ENCODE measurements at places on chromosomes 3 and 15.

GRCh38 chr3:139134678-139135372 lies 90.1 kb upstream of the PRR23C start:
- no peak for DNase-seq

DNA sequence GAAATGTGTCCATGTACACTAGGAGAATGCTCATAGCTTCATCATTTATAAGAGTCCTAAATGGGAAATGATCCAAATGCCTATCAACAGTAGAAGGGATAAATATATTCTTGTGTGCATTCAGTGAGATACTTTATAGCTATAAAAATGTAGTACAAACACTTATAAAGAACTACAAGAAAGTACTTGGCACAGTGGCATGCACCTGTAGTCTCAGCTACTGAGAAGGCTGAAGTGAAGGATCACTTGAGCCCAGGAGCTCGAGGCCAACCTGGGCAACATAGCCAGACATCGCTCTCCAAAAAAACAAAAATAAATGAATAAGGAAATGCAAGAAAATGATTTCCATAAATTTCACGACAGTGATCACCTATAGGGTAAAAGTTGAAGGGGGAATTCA lies 3.6 kb upstream of the FBXL2 start:
- no peak for DNase-seq

DNA sequence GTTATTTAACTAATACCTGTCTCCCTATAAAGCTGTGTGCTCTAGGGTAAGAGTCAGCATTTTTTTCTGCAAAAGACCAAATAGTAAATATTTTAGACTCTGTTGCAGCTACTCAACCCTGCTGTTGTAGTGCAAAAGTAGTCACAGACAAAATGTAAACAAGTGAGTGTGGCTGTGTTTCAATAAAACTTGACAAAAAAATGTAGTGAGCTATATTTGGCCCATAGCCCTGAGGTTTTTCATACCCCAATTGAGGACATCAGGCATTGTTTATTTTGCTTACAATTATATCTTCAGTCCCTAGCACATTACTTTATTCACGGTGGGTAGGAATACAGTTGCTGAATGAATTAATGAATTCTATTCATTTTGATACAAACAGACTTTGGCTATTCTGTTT lies 58.7 kb upstream of the TBC1D5 start:
- no peak for DNase-seq

- no peak for DNase-seq
Measured at GRCh38 chr3:137767538-137768360, 3.6 kb downstream of the SOX14 start.

DNA sequence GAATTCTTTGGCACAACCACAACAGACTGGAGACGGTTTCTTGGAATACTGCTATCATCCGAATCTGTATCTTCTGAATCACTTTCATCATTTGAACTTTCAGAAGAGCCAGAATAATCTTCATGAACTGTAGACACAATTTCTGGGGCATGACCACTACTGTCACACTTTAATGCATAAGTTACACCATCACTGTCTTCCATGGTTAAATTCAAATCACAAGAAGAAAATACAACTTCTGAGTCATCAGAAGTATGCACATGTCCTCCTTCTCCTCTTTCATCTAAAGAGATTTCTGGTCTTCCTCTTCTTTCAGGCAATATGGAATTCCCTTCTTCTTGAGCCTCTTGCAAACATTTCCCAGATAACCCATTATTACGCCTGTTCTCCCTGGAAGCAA lies 42.5 kb downstream of the SETD2 start:
- no peak for DNase-seq

DNA sequence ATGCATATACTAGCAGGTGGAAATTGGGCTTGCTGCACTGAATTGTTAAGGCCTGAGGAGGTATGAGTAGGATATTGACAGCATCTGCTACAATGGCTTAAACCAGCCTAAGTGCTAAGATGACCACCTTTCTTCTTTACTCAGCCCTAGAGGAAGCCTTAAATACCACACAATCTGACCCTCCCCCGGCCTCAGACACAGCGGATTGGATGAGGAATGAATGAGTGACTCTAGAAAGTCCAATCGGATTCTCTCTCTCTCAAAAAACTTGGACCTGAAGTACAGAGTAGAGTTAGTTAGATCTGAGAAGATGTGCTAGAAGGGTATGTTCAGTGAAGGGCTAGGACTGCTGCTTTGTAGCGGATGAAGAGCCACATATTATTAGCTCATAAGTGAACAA lies 39.9 kb upstream of the C3orf49 start:
- no peak for DNase-seq

DNA sequence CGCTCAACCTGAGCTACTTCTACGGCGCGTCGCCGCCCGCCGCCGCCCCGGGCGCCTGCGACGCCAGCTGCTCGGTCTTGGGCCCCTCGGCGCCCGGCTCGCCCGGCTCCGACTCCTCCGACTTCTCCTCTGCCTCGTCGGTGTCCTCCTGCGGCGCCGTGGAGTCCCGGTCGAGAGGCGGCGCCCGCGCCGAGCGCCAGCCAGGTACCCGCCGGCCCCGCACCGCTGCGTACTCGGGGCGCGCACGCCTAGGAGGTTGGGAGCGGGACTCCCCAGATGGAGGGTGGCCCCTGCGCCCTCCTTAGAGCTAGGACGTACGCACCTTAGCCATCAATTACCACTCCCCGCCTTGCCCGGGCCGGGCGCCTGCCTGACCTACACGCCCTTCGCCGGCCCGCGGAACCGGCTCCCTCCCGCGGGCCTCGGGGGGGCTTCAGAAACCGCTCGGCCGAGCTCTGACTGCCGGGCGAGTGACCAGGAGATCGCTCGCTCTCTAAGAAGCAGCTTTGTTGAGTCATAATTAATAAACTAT lies 466 bp downstream of the NFKBIZ start:
- no peak for DNase-seq

DNA sequence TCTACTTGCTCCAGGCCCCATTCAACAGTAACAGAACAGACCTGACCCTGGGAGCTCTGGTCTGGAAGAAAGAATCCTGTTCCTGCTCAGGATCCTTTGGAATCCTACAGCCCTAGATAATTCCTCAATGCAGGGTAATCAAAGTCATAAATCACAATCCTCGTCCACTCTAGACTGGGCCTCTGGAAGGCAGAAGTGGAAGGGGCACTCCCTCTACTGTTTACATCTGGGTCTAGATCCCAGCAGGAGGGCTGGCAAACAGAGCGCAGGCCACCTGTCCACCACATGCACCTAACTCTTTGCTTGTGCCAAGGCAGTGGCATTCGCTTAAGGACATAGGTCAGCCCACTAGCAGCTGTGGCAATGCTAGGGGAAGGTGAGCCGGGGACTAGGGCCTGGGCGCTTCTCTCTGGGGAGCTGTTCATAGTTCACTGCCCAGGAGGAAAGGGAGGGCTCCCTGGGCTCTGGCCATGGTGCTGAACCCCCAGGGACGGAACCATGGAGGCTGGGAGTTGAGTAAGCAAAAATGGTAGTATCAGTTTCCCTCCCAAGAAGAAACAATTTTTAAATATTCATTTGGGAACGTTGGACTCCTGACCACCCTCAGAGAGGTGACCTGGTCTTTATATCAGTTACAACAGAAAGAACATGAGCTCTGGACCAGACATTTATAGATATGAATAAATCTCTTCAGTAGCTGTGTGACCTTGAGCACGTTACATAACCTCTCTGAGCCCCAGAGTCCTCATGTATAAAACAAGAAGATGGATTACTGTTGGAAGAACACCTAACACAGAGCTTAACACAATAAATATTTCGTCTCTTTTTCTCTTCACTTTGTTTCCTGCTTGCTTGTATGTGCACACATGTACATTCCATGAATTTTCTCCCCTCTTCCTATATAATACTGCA lies 90.2 kb downstream of the NTRK3 start:
- no peak for DNase-seq

- no peak for DNase-seq
Measured at GRCh38 chr3:42473083-42473932, 29.1 kb upstream of the VIPR1 start.

- no peak for DNase-seq
Measured at GRCh38 chr3:159627634-159628033, 361.0 kb upstream of the IL12A start.

DNA sequence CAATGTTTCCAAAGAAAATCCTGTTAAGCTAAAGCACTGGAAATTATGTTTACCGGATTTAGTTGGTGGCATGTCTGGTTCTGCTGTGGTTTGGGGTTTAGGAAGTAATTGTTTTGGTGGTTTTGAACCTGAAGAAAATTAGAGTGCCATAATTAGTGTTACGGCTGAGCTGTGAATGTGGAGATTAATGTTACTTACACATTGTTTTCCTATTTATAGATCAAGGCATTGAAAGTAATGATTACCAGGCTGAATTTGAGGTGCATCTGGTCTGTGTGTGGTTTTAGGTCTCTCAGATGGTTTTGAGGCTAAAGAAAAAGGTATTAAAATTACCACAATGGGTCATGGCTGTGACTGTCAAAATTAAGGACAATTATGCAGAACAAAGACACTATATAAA lies 128.9 kb downstream of the TFG start:
- no peak for DNase-seq

DNA sequence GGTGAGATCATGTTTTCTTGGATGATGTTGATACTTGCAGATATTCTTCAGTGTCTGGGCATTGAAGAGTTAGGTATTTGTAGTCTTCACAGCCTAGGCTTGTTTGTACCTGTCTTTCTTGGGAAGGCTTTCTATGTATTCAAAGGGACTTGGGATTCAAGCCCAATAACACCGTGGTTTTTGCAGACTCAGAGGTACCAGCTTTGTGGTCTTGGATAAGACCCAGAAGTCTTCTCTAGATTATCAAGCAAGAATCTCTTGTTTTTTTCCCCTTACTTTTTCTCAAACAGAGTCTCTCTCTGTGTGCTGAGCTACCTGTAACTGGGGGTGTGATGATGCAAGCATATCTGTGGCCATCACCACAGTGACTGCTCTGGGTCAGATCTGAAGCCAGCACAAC lies 42.7 kb upstream of the CCK start:
- no peak for DNase-seq

DNA sequence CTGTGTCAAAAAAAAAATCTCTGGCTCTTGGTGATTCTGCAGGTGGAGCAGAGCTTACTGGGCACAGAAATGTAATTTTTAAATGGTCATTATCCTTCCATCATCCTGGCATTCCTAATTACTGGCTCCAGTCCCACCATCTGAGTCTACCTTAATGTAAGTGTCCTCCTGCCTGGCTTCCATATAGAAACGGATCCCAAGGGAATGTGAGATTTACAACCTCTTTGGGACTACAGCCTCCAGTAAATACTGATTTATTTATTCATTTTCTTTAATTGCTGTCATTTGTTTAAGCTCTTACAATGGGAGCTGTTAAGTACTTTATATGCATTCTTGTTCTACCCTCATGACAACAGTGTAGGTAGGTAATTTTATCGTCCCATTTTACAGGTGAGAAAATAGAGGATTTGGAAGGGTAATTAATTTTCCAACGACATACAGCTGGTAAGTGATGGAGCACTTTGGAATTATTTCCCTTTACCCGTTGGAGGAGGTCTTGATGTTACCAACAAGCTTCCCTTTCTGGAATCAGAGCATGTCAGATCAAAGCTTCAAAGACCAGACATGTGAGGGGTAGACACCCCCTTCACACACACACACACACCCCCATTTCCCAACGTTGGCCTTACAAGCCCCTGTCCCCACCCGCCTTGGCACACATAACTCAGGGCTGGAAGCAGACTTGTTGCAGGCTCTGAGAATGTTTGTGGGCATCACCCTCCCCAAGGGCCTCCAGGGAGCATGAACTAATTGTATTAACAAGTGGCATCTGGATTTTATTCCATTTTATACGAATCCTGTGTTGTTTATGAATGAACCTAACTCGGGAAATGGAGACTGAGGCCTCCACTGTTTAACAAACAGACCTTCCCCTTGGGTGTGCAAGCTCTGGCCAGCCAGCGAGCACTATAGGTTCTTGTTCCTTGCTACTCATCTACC lies 116.9 kb downstream of the ALDH1A2 start:
- DNase-seq: no peak

- DNase-seq: no peak
Measured at GRCh38 chr3:33658991-33659848, 58.8 kb downstream of the CLASP2 start.

- DNase-seq: no peak
Measured at GRCh38 chr3:145209561-145209960, 951.4 kb downstream of the PLOD2 start.

GRCh38 chr3:52190294-52191074 lies 7.5 kb upstream of the ALAS1 start:
- DNase-seq: no peak

GRCh38 chr3:140204271-140204984 lies 269.4 kb downstream of the CLSTN2 start:
- no peak for DNase-seq

DNA sequence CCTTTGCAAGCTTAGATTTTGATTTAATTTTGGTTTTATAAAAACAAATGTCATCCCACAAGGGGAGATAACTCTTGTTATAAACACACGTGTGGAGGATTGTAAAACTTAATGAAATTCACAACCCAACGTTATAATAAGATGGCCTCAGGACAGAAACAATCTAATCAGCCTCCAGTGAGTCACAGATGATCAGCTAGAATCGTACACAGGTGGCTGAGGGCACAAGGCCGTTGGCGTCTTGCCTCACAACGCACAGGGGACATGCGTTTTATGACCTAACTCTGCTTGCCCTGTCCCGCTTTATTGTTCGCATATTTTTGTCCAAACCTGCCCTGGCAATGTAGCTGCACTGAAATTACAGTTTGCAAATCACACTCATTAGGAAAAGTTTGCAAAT lies 121.9 kb upstream of the PDZRN3 start:
- DNase-seq: no peak

DNA sequence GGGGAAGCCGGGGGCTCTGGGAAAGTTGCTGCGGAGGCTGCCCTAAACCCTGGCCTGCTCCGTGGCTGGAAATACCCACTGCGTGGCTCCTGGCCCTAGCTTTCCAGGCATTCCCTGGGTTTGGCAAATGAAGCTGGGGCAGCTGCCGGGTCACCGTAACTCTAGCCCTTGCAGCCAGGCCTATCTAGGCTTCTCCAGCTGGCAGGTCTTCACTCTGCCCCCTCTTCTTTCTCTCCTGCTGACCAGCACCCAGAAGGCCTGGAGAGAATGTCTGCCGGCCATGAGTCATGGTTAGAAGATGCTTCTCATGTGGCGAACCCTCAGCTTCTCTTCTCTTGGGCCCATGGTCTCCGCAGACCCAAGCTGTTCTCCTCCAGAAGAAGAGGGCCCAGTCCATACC lies 5.6 kb upstream of the DLL4 start:
- DNase-seq: no peak

- no peak for DNase-seq
Measured at GRCh38 chr3:193970773-193971206, 165.2 kb upstream of the HES1 start.

- DNase-seq: no peak
Measured at GRCh38 chr3:73043414-73043813, 18.0 kb upstream of the EBLN2 start.

- no peak for DNase-seq
Measured at GRCh38 chr3:98918586-98918985, 17.1 kb upstream of the DCBLD2 start.

DNA sequence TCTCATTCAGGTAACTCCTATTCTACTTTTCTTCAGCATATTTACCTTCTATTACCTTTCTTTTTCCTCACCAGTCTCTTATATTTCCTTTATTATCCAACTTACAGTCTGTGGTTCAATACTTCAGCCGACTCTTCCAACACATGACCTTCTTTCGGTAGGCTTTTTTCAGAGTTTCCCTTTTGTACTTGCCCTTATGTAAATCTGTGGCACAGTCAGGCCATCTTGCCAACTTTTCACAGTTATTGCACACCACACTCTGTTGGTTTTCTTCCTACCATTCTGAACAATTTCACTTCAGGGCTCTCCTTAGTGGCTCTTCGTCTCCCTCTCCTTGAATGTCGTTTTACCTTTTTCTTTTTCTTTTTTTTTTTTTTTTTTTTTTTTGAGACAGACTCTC lies 427.8 kb downstream of the LPP start:
- no peak for DNase-seq

Measured in stimulated activated CD8-positive, alpha-beta memory T cell treated with anti-CD3 and anti-CD28 coated beads, Interleukin-4, amount 100 ng/mL, for 1 hour (primary cell).